CD4-positive, CD25-positive, alpha-beta regulatory T cell (primary cell): ENCODE measurements at places on chromosomes 1 and 21. TPM values are rescaled to one million over a fixed set of nuclear protein-coding genes. Genes with fewer than 3 reads are reported as not detected.

- no peaks in the 10 kb centered on the region for H3K27me3 ChIP-seq
- H3K27ac ChIP-seq: no peak overlapping the region
- H3K4me1 ChIP-seq: no peaks in the 10 kb centered on the region
- H3K36me3 ChIP-seq: no peaks in the 10 kb centered on the region
Measured at GRCh38 chr21:16908077-16908476, 604.8 kb upstream of the CXADR start.

DNA sequence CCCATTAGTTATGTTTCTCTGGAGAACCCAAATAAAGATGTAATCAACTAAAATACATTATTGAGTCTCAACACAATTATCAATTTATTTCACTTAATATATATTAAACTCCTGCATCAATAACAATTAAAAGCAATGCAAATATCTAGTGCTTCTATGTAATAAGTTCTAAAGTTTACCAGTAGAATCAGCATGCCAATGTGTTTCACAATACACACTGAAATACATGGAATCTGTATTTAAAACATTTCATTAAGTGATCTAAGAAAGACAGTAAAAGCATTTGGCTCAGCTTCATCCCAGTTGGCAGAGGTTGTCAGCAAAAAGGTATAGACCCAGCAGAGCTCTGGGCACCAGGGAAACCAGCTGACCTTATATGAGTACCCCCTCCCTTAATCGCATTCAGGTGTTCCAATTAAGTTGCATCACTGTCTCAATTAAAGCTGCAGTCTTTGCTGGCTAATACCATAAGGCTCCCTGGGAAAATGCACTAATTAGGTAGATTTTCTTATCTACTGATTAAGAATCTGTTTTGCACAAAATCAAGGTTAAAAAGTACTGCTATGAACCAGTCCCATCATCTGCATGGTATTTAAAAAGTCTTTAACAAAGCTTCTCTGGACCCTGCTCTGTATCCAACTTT lies 63.1 kb downstream of the NIBAN1 start:
- H3K27ac ChIP-seq: no peak overlapping the region
- peaks cover 5% of the 10 kb centered on the region for H3K36me3 ChIP-seq
- peaks cover 9% of the 10 kb centered on the region for H3K4me1 ChIP-seq
- DNase-seq: no peak
- no peaks in the 10 kb centered on the region for H3K27me3 ChIP-seq
- no peak overlapping the region for H3K4me3 ChIP-seq

DNA sequence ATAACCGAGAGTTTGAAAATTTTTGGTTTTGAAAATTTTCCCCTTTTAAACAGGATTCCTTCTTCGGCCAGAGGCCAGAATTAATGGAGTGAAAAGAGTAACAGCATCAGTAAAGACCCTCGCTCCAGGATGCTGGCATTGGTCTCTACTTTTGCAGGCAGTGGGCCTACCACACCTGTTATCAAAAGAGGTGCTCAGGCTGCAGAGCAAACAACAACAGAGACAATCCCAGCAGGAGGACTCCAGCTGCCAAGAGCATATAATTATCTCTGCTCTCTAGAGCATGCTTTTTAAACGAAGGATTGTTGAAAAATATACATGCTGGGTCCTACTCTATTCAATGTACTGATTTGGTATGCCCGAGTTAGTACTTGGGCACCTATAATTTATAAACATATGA lies 1048.5 kb downstream of the PLA2G4A start:
- no peak overlapping the region for H3K4me3 ChIP-seq
- no peak for DNase-seq
- no peak overlapping the region for H3K27ac ChIP-seq
- no peaks in the 10 kb centered on the region for H3K4me1 ChIP-seq

DNA sequence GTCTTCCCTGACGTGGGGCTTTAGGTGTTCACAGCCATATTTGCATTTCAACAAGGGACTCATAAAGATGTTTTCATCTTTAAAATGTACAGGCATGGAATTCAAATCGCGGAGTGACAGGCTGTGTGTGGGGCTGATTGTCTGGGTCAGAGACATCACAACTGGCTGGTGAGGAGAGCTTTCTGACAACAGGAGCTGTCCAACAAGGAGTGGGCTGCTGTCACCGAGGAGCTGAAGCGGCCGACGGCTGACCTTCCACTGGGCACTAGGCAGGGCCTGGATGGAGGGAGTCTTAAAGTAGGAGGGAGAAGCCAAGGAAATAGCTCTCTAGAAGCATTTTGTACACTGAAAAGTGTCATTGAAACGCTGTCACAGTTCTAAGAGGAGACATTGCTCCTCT lies 30.5 kb upstream of the SCMH1 start:
- H3K4me3 ChIP-seq: no peak overlapping the region
- no peaks in the 10 kb centered on the region for H3K36me3 ChIP-seq
- no peak for DNase-seq
- H3K4me1 ChIP-seq: no peaks in the 10 kb centered on the region
- H3K27me3 ChIP-seq: no peaks in the 10 kb centered on the region
- no peak overlapping the region for H3K27ac ChIP-seq

- H3K27me3 ChIP-seq: no peaks in the 10 kb centered on the region
- H3K36me3 ChIP-seq: no peaks in the 10 kb centered on the region
- H3K4me1 ChIP-seq: no peaks in the 10 kb centered on the region
Measured at GRCh38 chr1:46081619-46082018, 50.8 kb downstream of the PIK3R3 start.

DNA sequence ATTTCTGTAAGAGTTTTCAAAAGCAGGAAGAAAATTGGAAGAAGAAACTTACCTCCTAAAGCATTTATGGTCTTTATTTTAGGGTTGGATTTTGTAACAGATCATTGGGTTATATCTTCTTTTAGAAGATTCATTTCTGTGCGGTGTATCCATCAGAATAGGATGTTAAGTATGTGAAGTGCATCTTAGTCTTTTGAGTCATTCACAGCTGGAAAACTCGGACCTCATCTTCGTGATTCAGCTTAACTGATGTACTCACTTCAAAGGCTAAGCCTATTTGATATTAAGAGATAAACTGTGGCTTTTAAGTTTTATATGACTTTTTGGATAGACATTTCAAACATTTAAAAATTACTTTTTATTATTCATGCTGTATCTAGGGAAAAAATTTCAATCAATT lies 56.3 kb downstream of the GIPC2 start:
- H3K4me1 ChIP-seq: no peaks in the 10 kb centered on the region
- H3K27me3 ChIP-seq: peaks cover 5% of the 10 kb centered on the region
- H3K36me3 ChIP-seq: no peaks in the 10 kb centered on the region
- no peak overlapping the region for H3K27ac ChIP-seq

DNA sequence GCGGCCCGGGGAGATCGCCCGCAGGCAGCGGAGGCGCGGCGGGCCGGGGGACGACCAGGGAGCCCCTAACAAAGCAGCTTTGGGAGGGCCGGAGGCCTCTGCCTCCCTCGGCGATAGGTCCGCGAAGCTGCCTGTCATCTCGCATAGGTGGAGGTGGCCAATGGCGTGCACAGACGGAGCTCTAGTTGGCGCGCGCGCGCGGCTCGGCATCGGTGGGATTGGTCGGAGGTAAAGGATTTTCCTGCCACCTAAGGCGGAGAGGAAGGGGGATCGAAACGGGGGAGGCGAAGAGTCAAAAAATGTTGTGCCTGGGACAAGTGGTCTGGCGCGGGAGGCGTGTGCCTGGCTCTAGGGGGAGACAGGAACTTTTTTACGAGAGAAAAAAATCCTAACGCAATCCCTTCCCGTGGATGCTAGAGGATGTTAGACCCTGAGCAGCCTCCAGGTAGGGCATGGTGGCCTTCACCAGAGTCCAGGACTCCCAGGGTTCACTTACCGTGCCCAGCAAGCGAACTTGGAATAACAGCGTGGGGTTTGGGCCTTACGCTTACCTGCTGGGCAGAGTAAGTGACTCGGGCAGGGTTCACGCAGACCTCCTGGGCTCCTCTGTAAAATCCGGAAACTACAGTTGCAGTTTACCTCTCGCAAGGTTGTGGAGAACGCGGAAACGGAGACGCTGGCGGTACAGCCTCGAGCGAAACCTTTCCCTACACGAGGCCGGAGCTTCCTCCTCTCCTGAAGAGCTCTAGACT lies 99.9 kb upstream of the SOD1 start:
- DNase-seq: peak; percentile 92
- H3K4me1 ChIP-seq: peaks cover 21% of the 10 kb centered on the region
- no peak overlapping the region for H3K27ac ChIP-seq
- H3K36me3 ChIP-seq: no peaks in the 10 kb centered on the region

DNA sequence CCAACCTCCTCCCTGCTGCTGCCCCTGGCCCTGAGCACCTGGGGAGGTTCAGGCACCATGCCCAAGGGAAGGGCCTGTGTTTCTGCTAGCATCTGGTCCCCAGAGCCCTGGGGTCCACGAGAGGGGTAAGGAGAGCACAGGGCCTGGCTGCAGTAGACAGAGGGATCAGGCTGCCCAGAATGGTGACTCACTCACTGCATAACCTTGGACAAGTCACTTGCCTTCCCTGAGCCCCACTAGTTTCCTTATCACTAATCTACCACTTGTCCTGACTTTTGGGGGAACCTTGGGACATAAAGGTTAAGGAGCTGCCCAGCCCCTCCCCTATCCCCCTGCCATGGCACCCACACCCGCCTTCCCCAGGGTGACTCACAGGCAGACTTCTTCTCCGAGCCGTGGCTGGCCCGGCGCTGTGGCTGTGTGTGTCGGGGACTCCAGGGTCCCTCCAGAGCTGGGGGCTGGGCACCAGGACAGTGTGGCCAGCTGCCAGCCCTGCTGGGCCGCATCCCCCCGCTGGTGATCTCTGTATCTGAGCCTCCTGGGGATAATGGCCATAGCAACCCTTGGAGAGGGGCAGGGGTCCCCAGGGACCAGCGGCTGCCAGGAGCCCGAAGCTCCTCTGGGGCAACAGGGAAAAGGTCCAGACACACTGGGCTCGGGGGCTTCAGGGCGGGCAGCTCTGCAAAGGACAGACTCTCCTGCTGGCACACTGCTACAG lies 4.0 kb downstream of the ARHGEF19 start:
- H3K27me3 ChIP-seq: no peaks in the 10 kb centered on the region
- H3K36me3 ChIP-seq: peaks cover 5% of the 10 kb centered on the region
- no peak overlapping the region for H3K27ac ChIP-seq
- no peak for DNase-seq
- peaks cover 14% of the 10 kb centered on the region for H3K4me1 ChIP-seq

- peaks cover 3% of the 10 kb centered on the region for H3K36me3 ChIP-seq
- H3K27ac ChIP-seq: no peak overlapping the region
- H3K4me3 ChIP-seq: no peak overlapping the region
- H3K4me1 ChIP-seq: no peaks in the 10 kb centered on the region
- DNase-seq: no peak
Measured at GRCh38 chr1:115669002-115669673, 27.4 kb downstream of the VANGL1 start.

- H3K27me3 ChIP-seq: no peaks in the 10 kb centered on the region
- peaks cover 12% of the 10 kb centered on the region for H3K36me3 ChIP-seq
- DNase-seq: peak; percentile 73
- no peak overlapping the region for H3K27ac ChIP-seq
- peaks cover 15% of the 10 kb centered on the region for H3K4me1 ChIP-seq
- no peak overlapping the region for H3K4me3 ChIP-seq
Measured at GRCh38 chr1:25503551-25504426, 39.6 kb upstream of the LDLRAP1 start.

GRCh38 chr1:112706505-112707220 lies at the start of gene RHOC:
TSS of gene RHOC (minus strand) at chr1:112707127. CDS start at chr1:112703799, 3,328 bp downstream.
- H3K27ac ChIP-seq: no peak within 1 kb of the TSS
- no peaks in the 10 kb centered on the region for H3K36me3 ChIP-seq
- no peaks in the 10 kb centered on the region for H3K27me3 ChIP-seq

GRCh38 chr1:182426442-182427430 lies 23.2 kb upstream of the RGSL1 start:
- H3K4me3 ChIP-seq: no peak overlapping the region
- no peak overlapping the region for H3K27ac ChIP-seq
- H3K36me3 ChIP-seq: no peaks in the 10 kb centered on the region

GRCh38 chr21:33760641-33761440 lies 118.5 kb downstream of the ITSN1 start:
- no peak overlapping the region for H3K4me3 ChIP-seq
- H3K36me3 ChIP-seq: no peaks in the 10 kb centered on the region
- no peak overlapping the region for H3K27ac ChIP-seq

- H3K4me1 ChIP-seq: no peaks in the 10 kb centered on the region
- no peak overlapping the region for H3K4me3 ChIP-seq
- H3K36me3 ChIP-seq: no peaks in the 10 kb centered on the region
- no peak overlapping the region for H3K27ac ChIP-seq
Measured at GRCh38 chr1:241918879-241919278, 38.7 kb upstream of the BECN2 start.

GRCh38 chr1:33501309-33501708 lies 28.9 kb downstream of the ZSCAN20 start:
- no peak overlapping the region for H3K4me3 ChIP-seq
- H3K27me3 ChIP-seq: no peaks in the 10 kb centered on the region
- DNase-seq: no peak
- H3K36me3 ChIP-seq: no peaks in the 10 kb centered on the region

- no peak overlapping the region for H3K27ac ChIP-seq
- no peak overlapping the region for H3K4me3 ChIP-seq
- H3K27me3 ChIP-seq: no peaks in the 10 kb centered on the region
Measured at GRCh38 chr1:18875107-18875795, 15.8 kb upstream of the TAS1R2 start.

DNA sequence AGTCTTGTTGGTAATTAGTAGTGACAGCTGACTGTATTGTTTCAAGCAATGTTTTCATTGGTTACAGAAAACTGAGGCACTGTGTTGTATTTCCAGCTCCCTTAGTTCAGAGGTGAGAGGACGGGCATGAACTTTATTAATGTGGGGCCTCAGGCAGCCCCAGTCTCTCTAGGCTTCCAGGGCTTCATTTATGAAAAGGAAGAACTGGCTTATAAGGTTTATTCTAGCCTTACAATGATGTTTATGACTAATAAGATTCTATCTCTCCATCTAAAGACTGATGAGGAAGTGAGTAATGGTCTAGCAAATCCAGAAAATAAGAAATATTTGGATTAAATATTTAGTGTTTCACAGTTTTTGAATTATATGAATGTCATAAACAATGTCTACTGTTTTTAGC lies 41.5 kb downstream of the CBS start:
- no peak for DNase-seq
- H3K36me3 ChIP-seq: peaks cover 29% of the 10 kb centered on the region
- H3K4me1 ChIP-seq: no peaks in the 10 kb centered on the region

GRCh38 chr1:7669559-7670311 lies 101.4 kb upstream of the VAMP3 start:
- DNase-seq: peak; percentile 50
- H3K27ac ChIP-seq: no peak overlapping the region
- no peak overlapping the region for H3K4me3 ChIP-seq
- no peaks in the 10 kb centered on the region for H3K36me3 ChIP-seq
- no peaks in the 10 kb centered on the region for H3K27me3 ChIP-seq

DNA sequence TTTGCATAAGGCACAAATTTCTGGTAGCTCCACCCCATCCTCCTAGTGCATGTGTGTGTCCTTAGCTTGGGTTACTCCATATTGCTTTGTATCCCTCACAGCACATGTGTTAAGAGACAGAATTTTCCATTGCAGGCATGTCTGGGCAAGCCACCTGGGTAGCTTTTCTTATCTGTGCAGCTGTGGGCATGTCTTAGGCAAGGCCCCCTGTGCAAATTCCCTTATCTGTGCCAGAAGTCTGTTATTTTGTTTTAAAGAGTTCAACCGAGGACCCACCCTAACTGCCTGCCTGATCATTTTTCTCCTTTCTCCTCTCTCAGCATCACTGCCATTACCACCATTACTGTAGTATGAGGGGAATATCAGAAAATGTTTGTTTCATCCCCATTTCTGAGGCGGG lies 131.9 kb downstream of the CYYR1 start:
- H3K27ac ChIP-seq: no peak overlapping the region
- H3K4me3 ChIP-seq: no peak overlapping the region
- no peaks in the 10 kb centered on the region for H3K36me3 ChIP-seq
- no peaks in the 10 kb centered on the region for H3K4me1 ChIP-seq
- no peak for DNase-seq

Gene BTBD19
- 45.4 TPM for total RNA-seq

Gene DCST1
- total RNA-seq: 0.32 TPM

Gene OR2L8
- 0.42 TPM for total RNA-seq

Gene TRIM45
- 0.84 TPM for total RNA-seq

Gene CLCA4
- not detected for total RNA-seq
